Fibroblast of skin of right quadriceps (primary cell): ENCODE measurements at places on chromosomes 7 and 10.

- peak; percentile 1 for DNase-seq
Measured at GRCh38 chr7:95102662-95103061, 195.3 kb downstream of the PPP1R9A start.

DNA sequence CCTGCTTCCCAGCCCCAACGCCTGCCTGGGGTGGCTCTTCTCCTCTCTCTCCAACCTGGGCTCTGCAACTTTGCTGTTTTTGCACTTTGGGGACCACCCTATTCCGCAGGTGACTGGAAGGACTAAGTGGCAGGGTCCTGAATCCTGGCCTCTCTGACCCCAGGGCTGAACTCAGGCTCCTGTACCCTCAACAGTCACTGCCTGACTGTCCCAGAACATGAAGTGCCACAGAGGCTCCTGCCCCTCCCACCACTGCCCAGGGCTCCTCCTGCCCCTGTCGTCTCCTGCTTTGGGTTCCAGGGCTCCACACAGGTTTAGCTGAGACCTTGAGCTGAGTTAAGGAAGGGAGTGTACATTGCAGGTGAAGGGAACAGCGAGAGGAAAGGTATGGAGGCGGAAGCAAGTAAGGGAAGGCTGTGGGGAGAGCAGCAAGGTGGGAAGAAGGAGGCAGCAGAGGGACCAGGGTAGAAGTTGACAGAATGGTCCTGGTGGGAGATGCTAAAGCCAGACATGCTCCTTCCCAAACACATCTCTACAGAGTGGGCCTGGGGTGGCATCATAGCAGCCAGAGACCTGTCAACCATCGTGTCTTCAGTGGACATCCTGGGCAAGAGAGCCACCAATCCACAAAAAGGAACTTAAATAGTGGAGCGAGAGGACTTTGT lies 5.7 kb upstream of the GRID1 start:
- DNase-seq, result no peak

GRCh38 chr10:123786306-123786705 lies 105.3 kb downstream of the CPXM2 start:
- no peak for DNase-seq

- DNase-seq, result no peak
Measured at GRCh38 chr7:130505753-130506152, 13.9 kb downstream of the MEST start.

DNA sequence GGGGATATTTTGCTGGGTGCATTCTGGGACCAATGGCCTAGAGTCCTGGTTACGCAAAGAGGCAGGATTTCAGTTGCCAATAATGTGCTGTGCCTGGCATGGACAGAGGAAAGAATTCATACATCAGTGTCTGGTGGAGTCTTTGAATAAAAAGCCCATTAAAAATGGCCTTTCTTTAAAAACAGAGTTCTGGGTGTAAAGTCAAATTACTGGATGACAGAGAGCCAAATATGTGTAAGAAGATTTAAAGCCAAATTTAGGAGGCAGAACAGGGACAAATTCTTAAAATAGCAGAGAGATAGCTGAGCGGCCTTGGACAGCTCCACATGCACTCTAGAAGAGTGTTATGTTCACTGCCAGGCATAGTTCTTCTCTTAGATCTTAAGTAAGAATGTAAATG lies 60.8 kb upstream of the MEOX2 start:
- DNase-seq, result peak; percentile 51
